ENCODE measurements at places on chromosomes 6 and 20.

DNA sequence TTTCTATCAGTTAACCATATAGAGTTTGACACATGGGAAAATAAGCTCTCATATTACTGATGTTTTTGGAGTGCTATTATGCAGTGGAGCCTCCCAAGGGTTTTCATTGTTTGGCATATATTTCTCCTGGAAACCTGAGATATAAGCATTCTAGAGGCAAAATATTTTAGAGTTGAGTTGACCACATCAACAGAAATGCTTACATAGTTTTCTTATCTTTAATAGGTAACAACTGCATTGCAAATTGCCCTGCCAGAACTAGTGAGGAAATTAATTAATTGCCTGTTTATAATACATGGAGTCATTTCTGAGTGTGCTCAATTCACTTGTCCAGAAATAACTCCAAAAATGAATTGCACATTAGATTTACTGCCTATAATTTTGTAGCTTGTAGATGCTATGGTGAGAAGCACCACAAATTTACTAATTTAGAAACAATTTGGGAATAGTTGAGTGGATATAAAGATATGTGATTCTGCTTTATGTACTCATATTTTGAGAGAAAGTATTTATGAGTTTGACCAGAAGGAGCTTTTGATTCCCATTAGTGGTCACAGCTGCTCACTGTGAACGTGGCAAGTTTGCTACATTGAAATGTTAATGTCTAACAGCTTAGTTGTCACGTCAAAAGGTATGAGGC lies 288.7 kb downstream of the CD109 start:
- no peak for DNase-seq

DNA sequence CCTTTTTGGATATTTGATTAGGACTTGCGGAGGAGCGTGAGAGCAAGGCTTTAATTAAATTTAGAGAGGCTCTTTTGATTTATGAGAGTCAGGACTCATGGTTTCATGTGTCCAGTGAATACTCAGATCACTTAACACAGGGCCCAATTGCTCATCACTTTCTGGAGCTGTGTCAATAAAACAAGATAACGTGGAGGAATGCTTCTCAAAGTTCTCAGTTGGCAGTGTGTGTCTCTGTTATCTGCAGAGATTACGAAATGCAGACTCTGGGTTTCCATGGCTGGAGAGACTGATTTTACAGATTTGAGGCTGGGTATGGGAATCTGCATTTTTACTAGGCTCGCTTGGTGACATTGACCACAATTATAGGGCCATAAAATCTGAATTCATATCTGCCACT lies 335.8 kb upstream of the FLRT3 start:
- DNase-seq: peak; percentile 5

GRCh38 chr6:16327777-16328325 lies 89.5 kb downstream of the GMPR start:
- no peak for DNase-seq

DNA sequence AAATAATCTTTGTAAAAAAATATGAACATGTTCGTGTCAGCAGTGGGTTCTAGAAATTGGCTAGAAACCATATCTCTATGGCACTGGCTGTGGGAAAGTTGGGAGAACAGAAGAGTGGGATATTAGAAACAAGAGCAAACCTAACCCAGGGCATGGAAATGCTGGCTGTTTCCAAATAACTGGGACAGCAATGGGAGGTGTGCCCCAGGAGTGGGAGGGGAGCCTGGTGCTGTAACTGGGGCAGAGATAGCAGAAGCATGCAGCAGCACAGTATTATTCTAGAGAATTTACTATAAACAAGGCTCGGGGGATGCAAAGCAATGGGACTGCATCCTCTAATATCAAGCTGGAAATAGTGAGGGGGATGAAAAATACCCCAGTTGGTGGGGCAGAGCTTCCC lies 175.0 kb downstream of the KIF6 start:
- DNase-seq: no peak

- DNase-seq: no peak
These were observed 74.0 kb downstream of the ANKRD6 start for GRCh38 chr6:89506716-89507617.

- no peak for DNase-seq
These were observed 48.7 kb downstream of the AKIRIN2 start for GRCh38 chr6:87653074-87653962.

GRCh38 chr20:50379049-50379990 lies 130.9 kb upstream of the PTPN1 start:
- peak; percentile 92 for DNase-seq

DNA sequence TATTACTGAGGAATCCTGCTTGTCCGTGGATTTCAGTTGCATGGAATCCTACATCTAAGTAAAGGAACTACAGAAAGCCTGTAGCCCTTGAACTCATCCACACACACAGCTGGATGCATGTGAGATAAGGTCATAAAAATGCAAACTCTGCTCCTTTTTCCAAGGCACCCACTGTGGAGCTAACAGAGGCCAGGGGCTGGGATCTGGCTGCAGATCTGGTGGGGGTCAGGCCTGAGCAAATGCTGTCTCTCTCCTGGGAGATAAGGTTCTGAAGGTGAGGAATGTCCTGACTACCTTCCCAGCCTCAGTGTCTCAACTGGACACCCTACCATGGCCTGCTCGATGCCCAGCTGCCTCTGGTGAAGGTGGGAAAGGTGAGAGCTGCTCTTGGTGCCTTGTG lies 321.5 kb downstream of the LRFN2 start:
- DNase-seq: no peak

GRCh38 chr20:43923322-43923721 lies 8.7 kb downstream of the TOX2 start:
- no peak for DNase-seq

DNA sequence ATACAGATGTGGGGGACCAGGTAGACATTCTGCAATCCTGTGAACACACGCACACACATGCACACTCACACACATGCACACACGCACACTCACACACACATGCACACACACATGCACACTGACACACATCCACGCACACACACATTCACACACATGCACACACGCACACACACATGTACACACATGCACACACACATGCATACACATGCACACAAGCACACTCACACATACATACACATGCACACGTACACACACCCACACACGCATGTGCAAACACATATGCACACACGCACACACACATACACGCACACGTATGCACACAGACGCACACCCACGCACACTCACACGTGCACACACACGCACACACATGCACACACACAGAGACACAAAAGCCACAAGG lies 14.3 kb upstream of the GGTLC1 start:
- DNase-seq: no peak

GRCh38 chr20:35021063-35021462 lies 65.4 kb downstream of the MYH7B start:
- peak; percentile 20 for DNase-seq
